ENCODE measurements at places on chromosomes 7 and 10.
A peak's percentile ranks its signal among the peaks of the same experiment; 100 is the strongest.

- no peak for DNase-seq
These were observed 44.3 kb downstream of the ZNF800 start for GRCh38 chr7:127348247-127348631.

- DNase-seq: no peak
These were observed 268.7 kb downstream of the SEMA3A start for GRCh38 chr7:83925860-83926259.

DNA sequence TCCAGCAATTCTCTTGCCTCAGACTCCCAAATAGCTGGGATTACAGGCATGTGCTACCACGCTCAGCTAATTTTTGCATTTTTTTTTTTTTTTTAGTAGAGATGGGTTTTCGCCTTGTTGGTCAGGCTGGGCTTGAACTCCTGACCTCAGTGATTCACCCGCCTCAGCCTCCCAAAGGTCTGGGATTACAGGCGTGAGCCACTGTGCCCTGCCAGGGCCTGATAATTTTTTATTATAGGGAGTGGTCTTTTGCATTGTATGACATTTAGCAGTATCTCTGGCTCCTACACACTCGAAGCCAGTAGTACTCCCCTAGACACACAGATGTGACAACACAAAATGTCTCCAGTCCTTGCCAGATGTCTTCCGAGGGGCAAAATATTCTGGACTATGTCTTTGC, 124.0 kb downstream of the DKK1 start:
- no peak for DNase-seq

DNA sequence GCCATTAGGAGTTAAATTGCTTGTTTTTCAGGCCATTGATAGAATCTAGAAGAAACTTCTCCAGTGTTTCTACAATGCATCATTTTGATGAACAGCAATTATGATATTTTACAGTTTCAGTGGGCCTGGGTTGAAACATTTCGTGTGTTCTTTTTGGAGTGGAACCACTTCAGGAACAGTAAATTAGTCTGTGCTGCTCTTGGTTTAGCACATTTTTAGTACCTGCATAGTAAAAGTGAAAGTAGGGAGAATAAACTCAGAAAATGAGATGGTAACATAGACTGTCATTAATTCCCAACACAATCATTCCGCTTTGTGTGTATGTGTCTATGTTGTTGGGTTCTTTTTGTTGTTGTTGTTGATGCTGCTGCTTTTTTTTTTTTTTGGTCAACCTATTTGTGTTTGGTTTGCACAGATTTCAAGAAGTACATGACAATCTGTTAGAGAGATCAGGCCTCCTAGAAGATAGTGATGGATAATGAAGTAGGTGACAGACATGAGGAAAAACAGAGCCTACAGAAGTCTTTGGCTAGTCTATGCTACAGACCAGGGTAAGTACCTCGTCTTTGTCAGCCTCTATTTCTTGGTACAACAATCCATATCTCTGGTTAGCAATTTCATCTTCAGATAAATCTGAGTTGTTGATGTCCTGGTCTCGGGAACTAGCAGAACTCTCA, 154.0 kb upstream of the TARP start:
- no peak for DNase-seq

DNA sequence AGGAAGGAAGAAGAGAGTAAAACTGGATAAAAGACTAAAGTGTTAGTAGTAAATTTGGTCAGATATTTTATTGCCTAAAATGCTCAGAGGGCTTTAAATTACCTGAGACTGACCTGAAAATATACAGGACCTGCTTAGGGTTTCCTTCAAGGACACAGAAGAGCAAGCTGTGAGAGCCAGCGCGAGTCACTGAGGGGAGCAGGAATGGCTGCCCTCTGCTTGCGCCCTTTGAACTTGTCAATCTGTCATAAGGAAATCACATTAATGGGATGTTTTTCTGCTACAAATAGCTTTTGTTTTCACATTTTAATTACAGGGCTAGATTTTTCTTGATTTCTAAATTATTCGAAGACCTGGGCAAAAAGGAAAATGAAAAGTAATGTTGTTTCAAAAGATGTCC, 26.9 kb downstream of the DNAJB9 start:
- DNase-seq: no peak

DNA sequence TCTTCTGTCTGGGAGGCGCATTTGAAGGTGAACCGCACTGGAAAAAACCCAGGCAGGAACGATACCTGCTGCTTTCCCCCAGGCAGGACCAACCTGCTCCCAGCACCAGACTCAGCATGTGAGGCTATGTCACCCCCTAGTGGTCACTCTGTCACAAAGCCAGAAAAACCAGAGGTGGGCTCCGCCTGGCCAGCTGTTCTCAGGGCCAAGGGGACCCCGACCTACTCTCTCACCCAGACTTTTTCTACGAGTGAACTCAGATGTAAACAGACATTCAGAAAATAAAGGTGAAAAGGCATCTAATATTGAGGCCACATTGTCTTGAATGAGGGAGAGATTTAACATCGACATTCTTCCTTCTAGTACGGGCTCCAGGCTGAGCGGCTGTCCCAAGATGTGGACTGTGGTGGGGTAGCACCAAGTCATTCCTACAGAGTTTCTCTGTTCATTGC, 117.3 kb downstream of the PRKAG2 start:
- DNase-seq: peak; percentile 81

- DNase-seq: no peak
These were observed 5.7 kb downstream of the GRID2IP start for GRCh38 chr7:6545398-6546126.

GRCh38 chr7:29356631-29357030, 162.1 kb downstream of the CHN2 start:
- no peak for DNase-seq

GRCh38 chr7:18491871-18492270, 3.7 kb upstream of the HDAC9 start:
- DNase-seq: no peak

GRCh38 chr7:4798706-4799235, 23.3 kb downstream of the AP5Z1 start:
- DNase-seq: no peak

DNA sequence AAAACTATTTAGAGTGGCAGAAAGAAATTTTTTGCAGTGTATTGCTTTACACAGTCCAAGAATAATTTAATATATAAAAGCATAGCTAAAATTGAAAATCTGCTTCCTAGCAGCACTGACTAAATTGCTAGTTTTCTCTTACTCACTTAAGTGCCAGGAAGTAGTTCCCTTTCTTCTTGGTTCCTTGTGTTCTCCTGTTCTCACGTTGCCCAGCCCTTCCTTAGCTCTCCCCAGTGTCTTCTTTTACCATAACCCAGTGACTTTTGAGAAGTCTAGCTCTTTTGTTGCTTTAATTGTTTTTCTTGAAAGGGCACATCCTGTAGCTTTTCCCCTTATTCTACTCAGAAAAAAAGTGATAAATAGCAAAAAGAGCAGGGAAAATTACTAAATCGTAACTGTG, 215.5 kb downstream of the THSD7A start:
- no peak for DNase-seq

DNA sequence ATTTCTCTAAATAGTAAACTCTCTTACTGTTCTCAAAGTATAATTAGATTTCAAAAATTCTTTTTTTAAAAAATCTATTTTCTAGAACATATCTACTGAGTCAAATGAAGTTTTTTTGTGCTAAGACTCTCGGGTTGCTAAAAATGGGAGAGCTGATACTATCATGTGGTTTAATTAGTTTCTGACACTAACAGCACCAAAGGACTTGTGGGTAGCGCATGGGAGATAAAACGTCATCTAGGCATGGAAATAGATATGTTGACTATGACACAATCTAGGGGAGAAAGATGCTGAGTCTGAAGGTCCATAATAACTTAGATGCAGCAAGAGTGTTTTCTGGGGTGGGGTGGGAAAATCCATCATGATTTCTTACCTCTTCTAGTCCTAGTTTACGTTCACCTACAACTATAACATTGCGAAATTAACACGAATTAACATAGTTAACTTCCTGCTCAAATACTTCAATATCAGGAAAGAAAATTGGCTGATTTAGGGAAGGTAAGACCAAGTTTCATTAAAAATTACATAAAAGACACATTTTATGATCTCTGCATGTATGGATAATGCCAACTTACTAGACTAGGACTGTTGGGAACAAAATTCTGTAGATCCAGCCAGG, 14.3 kb upstream of the ARMC3 start:
- DNase-seq: no peak

GRCh38 chr10:123355748-123356481, 201.7 kb downstream of the BUB3 start:
- DNase-seq: no peak

GRCh38 chr10:34002896-34003295, 668.4 kb upstream of the NRP1 start:
- DNase-seq: no peak

DNA sequence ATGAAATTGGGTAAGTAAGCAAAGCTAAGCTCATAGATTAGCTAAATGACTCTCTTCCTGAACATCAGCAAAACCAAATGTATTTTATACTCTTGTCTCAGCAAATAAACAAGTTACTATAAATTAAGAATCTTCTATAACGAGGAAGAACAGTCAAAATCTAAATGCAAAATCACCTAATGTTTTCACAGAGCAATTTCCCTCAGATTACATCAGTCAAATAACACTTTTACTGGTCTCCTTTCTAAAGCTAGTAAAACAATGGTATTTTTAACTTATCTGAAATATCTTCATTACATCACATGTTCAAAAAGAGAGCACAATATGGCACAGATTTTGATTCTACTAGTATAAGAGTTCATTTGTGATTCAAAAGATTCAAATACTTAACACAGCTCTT, 16.5 kb upstream of the GPR22 start:
- DNase-seq: no peak

DNA sequence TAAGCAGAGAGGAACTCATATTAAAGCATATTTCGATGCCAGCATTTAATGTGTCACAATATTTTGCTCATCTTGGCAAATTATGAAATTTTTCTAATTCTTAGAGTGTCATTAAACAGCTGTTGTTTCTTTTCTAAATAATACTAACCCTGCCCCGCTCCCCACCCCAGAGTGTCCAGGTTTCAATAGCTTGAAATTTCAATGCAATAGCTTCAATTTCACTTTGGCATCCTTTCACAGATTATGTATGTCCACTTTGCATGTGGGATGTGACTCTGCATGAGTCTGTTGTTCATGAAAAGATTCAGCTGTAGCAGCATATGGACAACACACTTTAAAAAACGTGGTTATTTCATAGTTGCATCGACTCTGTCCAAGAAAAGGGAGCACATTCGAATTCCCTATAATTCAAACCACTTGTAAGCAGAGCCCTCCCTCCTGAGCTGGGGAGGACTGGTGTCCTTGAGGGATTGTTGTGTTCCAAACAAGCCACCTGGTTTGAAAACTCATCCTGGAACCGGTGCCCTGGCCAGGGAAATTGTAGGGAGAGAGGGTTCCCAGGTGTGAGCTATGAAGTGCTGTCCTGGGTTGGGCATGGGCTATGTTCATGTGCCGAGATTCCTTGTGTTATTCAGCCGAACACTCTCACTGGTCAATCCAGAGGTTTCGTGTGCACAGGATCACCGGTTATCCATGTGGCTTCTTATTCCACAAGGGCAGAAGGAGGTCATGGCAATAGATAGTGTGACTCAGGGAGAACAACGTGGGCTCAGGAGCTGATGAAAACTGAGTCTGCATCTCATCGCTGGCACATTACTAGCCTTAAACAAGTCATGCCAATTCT, 64.6 kb upstream of the CREB5 start:
- no peak for DNase-seq

GRCh38 chr7:121046893-121047468, 58.5 kb downstream of the CPED1 start:
- no peak for DNase-seq

- DNase-seq: no peak
These were observed 388.7 kb upstream of the MGMT start for GRCh38 chr10:129078346-129078745.

DNA sequence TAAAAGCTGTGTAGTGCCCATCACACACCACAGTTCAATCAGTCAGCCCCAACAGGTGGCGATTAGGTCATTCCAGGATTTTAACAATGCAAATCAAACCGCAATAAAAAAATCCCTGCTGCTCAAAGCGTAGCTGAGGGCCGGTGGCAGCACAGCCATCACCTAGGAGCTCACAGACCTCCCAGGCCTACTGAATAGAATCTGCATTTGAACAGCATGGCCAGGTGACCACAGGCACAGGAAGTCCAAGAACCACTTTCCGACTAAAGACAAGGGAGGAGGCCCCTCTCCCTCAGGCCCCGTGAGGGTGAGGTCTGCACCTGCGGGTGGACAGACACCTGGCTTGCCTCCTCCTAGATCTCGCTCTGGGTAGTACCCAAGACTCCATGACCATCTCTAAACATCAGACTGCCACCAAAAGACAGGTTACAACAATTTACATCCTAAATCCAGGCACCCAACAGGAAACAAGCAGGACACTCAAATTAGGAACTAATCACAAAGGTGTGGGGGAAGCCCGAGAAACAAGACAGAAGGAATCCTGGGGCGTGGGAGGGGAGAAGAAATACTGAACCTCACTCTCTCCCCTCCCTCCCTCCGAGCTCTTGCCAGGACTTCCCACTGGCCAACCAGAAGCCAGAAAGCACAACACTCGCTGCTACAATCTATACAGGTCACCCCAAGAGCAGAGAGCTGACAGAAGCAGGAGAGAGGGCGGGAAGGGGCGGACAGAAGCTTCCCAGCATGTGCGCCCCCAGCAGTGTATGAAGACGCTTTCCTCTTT, 19.2 kb downstream of the GNA12 start:
- DNase-seq: no peak

- DNase-seq: no peak
These were observed 157.7 kb upstream of the COL1A2 start for GRCh38 chr7:94236960-94237359.

- peak; percentile 82 for DNase-seq
These were observed 6.8 kb downstream of the CYP26A1 start for GRCh38 chr10:93080350-93081046.

DNA sequence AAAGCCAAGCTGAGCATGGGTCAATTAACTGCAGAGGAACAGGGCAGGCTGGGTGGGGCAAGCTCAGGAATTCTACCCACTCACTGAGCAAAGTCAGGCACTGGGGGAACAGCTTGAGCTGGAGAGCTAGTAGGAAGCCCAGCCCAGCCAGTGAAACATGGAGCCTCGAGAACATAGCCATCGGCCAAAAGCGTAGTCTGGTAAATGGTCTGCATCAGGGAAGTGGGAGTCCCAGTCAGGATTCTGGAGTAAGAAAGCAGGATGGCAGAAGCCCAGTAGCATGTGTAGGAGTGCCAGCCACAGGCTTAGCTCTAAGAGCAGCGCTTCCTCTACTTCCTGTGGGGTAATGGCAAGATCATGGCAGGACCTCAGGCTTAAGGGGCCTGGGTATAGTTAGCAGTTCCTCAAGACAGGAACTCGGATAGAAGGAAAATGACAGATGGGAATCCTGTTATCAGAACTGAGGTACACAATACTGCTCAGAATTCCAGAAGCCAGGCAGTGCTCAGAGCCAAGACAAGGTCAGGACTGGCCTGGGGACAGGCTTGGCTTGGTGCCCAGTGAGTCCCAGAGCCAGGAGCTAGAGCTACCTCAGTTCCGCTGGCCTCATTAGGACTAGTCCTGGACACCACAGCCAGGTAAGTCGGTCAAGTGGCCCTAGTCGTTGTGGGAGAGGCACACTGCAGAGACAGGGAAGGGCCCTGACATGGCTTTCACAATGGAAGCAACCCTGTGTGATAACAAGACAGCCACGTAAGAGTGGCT, 65.4 kb upstream of the MXI1 start:
- no peak for DNase-seq
